NCI-H187 treated with DMSO at 0.1 percent for 48 hours (cell line): ENCODE measurements at places on chromosomes 5 and 9.

DNA sequence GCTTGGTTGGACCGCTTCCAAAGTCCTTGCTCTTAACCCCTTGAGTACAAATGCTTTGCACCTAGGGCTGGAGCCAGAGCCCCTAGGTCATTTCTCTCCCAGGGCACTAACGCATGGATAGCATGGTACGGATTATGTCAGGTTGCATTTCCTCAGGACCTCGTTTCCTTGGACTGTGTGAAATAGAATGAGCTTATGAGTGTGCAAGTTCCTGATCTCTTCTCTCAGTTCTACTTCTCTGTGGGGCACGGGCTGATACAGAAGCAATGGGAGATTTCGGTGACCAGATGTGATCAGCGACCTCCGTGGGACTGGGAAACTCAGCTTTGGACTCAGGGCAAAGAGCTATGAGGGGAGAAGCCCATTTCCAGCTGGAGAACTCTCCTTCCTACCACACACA, 14.2 kb downstream of the SPARC start:
- no peak for DNase-seq

- DNase-seq = no peak
These were observed 81.1 kb upstream of the SPIN1 start for GRCh38 chr9:88307136-88307535.

- no peak for DNase-seq
These were observed 633.8 kb downstream of the SEMA5A start for GRCh38 chr5:8912106-8912505.

DNA sequence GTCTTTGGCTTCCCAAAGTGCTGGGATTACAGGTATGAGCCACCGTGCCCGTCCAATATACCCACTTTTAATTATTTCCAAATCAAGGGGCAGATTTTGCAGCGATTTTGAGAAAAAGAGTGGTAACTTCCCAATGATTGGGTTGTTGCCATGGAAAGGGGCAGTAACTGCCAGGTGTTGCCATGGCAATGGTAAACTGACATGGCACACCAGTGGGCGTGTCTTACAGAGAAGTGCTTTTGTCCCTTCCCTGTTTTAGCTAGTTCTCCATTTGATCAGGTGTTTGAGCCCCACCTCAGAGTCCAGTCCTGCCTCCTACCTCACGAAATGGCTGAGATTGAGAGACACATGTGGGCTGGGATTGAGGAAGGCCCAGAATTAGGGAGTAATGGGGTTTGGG, 86.3 kb upstream of the IER5L start:
- no peak for DNase-seq
